Stomach (tissue), 19 donors: ENCODE measurements at places on chromosomes 2 and 18.

DNA sequence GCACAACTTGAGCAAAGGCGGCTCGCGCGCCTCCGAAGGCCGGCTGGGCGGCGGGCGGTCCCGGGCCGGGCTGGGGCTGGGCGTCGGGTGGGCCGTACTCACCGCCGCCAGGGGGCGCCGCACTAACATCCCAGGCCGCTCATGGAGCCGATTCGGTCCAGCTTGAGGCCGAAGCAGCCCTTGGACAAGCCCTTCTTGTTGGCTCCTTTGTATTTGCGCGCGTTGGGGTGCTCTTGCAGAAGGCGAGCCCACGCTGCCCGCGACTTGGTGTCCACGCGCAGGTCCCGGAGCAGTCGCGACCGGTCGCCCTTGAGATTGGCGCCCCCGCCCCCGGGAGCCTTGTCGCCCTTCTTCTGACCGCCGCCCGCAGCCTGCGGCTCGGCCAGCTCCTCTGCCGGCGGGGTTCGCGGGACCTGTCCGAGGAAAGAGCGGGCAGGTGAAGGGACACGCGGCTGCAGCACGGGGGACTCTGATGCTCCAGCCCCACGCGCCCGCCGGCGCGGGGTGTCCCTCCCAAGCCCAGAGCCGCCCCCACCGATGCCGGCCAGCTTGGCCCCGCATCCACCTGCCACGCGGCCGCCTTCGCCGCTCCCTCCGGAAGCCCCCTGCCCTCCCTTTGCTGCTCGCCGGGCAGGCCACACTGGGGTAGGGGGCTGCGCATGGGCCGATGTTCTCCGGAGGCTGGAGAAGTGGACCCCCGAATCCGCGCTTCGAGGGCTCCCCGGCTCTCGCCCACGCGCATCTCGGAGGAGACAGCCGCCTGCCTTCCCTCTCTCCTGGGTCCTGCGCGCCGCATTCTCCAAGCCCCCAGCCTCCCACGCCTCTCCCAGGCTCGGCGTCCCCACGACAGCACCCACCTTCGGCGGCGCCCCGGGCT lies 655 bp downstream of the NPPC start:
- peak overlapping the region; percentile 42 for H3K4me3 ChIP-seq
- H3K36me3 ChIP-seq: no peaks in the 10 kb centered on the region
- H3K4me1 ChIP-seq: peaks cover 24% of the 10 kb centered on the region
- H3K27me3 ChIP-seq: peaks cover 93% of the 10 kb centered on the region

- no peaks in the 10 kb centered on the region for H3K36me3 ChIP-seq
- no peak overlapping the region for H3K4me3 ChIP-seq
- no peaks in the 10 kb centered on the region for H3K27me3 ChIP-seq
- DNase-seq: no peak
Observed at GRCh38 chr2:68426848-68427579, 40.1 kb downstream of the FBXO48 start.

DNA sequence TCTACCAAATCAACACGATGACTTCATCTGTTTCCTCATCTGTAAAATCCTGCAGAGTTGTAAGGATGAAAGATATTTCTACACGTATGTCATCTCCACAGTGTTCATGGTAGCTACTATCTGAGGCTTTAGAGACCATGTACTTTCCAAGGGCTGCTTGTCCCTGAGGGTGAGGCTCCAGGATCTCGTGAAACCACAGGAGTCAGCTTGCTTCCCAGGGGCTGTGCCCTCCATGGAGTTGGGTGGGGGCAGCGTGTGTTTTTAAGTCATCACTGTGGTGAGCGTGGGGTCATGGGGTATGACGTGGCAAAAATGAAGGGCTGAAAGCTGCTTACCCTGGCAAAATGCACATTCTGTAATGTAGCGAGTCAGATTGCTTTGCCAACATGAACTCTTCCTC lies 81.6 kb downstream of the ASAP2 start:
- H3K27ac ChIP-seq: peak overlapping the region; percentile 16
- no peaks in the 10 kb centered on the region for H3K27me3 ChIP-seq
- H3K36me3 ChIP-seq: no peaks in the 10 kb centered on the region
- peaks cover 14% of the 10 kb centered on the region for H3K4me1 ChIP-seq
- no peak overlapping the region for H3K4me3 ChIP-seq
- no peak for DNase-seq

DNA sequence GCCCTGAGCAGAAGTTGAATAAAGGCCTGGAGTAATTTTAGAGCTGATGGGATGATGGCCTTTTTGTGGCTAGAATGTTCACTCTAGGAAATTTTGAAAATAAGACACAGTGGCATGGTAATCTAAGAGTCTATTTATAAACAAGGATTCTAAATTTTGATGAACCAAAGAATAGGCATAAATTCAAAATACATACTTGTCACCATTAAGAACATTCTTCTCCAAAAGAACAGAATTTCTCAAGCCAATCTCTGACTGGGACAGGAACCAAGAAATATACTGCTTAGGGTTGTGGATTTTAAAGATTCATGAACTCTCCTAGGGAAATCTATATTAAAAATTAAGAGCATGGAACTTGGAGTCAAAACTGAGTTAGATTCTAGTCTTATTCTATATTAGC lies 98.2 kb upstream of the SETBP1 start:
- no peak overlapping the region for H3K4me3 ChIP-seq
- no peaks in the 10 kb centered on the region for H3K36me3 ChIP-seq
- peak; percentile 28 for DNase-seq
- no peaks in the 10 kb centered on the region for H3K27me3 ChIP-seq
- H3K4me1 ChIP-seq: no peaks in the 10 kb centered on the region

- DNase-seq: no peak
- no peaks in the 10 kb centered on the region for H3K27me3 ChIP-seq
- no peak overlapping the region for H3K27ac ChIP-seq
- no peak overlapping the region for H3K4me3 ChIP-seq
- no peaks in the 10 kb centered on the region for H3K4me1 ChIP-seq
Observed at GRCh38 chr2:139122711-139123158, 342.5 kb upstream of the NXPH2 start.

- H3K27ac ChIP-seq: no peak overlapping the region
- H3K4me1 ChIP-seq: no peaks in the 10 kb centered on the region
- DNase-seq: no peak
- no peaks in the 10 kb centered on the region for H3K27me3 ChIP-seq
- H3K4me3 ChIP-seq: no peak overlapping the region
- H3K36me3 ChIP-seq: no peaks in the 10 kb centered on the region
Observed at GRCh38 chr2:190190507-190191162, 128.1 kb upstream of the MSTN start.

- H3K36me3 ChIP-seq: no peaks in the 10 kb centered on the region
- H3K4me3 ChIP-seq: no peak overlapping the region
- H3K27me3 ChIP-seq: no peaks in the 10 kb centered on the region
- no peak overlapping the region for H3K27ac ChIP-seq
- no peaks in the 10 kb centered on the region for H3K4me1 ChIP-seq
Observed at GRCh38 chr2:31950946-31951562, 59.8 kb downstream of the MEMO1 start.

- peak overlapping the region; percentile 92 for H3K4me3 ChIP-seq
- H3K4me1 ChIP-seq: peaks cover 28% of the 10 kb centered on the region
- H3K27ac ChIP-seq: no peak overlapping the region
- no peaks in the 10 kb centered on the region for H3K27me3 ChIP-seq
Observed at GRCh38 chr2:28896906-28897305, 2.4 kb downstream of the WDR43 start.

GRCh38 chr18:59697236-59697932 lies at the start of gene CCBE1:
Gene CCBE1 (minus strand): TSS chr18:59697423.
- peaks cover 3% of the 10 kb centered on the region for H3K27me3 ChIP-seq
- DNase-seq: peak; percentile 79
- H3K4me3 ChIP-seq: peak within 1 kb of the TSS; percentile 53
- no peaks in the 10 kb centered on the region for H3K36me3 ChIP-seq
- peak within 1 kb of the TSS; percentile 57 for H3K27ac ChIP-seq

DNA sequence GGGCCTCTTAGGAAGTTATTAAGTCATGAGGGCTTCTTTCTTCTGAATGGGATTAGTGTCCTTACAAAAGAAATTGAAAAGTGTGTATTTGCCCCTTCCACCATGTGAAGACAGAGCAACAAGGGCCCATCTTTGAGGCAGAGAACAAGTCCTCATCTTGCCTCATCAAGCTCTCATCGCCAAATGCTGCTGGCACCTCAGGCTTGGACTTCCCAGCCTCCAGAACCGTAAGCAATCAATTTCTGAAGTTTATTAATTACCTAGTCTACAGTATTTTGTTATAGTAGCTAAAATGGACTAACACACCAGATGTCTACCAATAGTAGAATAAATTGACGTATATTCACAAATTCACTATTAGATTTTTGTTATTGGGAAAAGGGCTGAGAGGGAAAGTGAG lies 74.6 kb downstream of the CCDC148 start:
- no peaks in the 10 kb centered on the region for H3K4me1 ChIP-seq
- no peak overlapping the region for H3K27ac ChIP-seq
- no peak overlapping the region for H3K4me3 ChIP-seq
- H3K27me3 ChIP-seq: no peaks in the 10 kb centered on the region

- no peaks in the 10 kb centered on the region for H3K27me3 ChIP-seq
- no peaks in the 10 kb centered on the region for H3K36me3 ChIP-seq
- no peak overlapping the region for H3K27ac ChIP-seq
- DNase-seq: no peak
Observed at GRCh38 chr2:39530411-39530866, 93.4 kb upstream of the MAP4K3 start.

DNA sequence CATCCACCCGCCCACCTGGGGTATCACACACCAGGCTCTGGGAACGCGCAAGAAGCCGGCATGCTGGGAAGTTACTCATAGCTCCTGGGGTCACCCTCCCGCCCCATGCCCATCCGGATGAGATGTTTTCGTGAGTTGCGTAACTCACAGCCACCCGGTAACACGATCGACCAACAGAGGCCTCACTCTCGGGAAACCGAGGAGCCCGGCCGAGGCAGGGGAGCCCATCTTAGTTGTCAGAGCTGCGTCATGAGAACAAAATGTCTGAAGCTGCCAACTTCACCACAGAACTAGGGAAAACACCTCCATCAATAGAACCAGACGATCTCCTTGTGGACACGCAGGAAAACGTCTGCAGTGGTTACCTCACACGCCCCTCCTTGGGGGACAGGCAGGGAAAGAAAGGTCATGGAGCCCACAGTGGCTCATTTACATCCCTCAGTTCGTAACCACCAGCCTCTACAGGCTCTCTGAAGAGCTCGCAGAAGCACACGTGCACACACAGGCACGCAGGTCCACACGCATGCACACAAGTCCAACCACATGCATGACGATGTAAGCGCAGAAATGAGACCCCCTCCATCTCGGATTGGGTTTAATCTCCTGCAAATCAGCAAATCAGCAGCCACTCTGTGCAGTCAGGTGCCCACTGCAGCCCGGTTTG lies 26.2 kb downstream of the ADI1 start:
- H3K27me3 ChIP-seq: no peaks in the 10 kb centered on the region
- peaks cover 25% of the 10 kb centered on the region for H3K4me1 ChIP-seq
- H3K36me3 ChIP-seq: peaks cover 33% of the 10 kb centered on the region
- H3K4me3 ChIP-seq: no peak overlapping the region
- DNase-seq: no peak
- H3K27ac ChIP-seq: peak overlapping the region; percentile 34

- H3K4me3 ChIP-seq: no peak overlapping the region
- H3K27me3 ChIP-seq: peaks cover 1% of the 10 kb centered on the region
- H3K36me3 ChIP-seq: no peaks in the 10 kb centered on the region
- no peak overlapping the region for H3K27ac ChIP-seq
- no peak for DNase-seq
Observed at GRCh38 chr2:67802291-67802690, 260.5 kb downstream of the C1D start.

DNA sequence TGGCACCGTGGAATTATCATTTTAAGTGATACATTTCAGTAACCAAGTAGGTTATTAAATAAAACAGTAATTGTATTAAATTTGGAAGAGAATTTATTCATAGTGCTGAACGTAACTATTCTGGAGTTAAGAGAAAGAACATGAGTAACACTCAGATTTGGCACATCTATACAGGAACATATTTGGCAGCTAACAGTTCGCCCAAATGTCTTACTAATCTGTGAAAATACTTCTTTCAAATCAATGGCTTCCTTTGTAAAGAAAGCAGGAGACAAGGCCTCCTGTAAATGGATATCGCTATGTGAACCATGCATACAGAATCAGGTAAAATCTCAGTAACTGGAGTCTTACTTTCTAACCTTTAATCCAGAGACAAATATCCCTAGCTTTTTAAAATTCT lies 64.4 kb downstream of the ZNF516 start:
- no peaks in the 10 kb centered on the region for H3K36me3 ChIP-seq
- H3K4me3 ChIP-seq: no peak overlapping the region
- H3K27ac ChIP-seq: no peak overlapping the region
- peaks cover 55% of the 10 kb centered on the region for H3K4me1 ChIP-seq
- H3K27me3 ChIP-seq: no peaks in the 10 kb centered on the region

DNA sequence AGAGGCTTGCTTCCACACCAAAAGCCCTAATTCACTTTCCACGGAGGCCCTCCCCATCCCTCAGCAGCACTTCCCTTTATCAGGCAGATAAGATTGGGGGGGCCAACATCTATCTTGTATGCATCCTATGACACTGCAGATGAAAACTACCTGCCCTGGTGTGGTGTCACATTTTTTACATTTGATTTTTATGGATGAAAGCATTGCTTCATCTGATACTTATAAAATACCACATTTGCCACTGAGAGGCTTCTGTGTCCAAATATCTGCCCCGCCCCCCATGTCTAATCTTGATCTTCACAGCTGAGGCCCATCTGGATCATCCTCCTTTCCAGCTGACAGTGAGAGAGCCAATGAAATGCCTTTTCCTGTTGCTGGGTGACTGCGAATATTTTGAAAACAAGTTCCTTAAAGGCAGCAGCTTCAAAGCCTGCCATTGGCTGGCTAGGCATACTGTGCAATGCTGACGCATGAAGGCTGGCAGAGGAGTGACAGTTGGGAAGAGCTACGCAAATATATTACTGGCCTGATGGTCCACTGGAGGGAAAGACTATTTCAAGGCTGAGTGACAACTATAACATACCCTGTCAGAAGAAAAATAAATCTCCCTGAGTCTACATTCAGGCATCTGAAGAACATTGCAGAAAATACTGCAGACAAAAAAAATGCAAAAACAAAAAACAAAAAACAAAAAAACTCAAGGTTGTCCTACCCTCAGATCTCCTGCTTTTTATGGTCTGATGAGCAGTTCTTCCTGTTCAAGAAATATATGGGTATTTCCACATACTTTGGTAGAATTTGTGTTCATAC lies 318.7 kb downstream of the PDE11A start:
- H3K27ac ChIP-seq: peak overlapping the region; percentile 43
- DNase-seq: peak; percentile 27
- H3K4me1 ChIP-seq: peaks cover 22% of the 10 kb centered on the region

DNA sequence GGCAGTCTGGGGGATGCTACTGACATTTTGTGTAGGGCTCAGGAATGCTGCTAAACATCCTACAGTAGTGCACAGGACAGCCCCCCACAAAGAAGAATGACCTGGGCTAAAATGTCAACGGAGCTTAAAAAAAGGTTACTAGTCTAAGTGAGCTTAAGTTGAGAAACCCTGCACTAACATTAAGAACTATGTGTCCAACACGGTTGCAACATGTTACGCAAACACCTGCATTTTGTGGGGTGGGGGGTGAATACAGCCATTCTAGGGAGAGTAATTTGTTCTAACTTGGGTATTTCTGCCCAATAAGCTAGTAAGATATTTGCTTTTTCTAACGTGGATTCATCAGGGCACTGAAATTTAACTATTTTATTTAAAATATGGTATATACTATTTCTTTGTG lies 57.9 kb downstream of the SLC8A1 start:
- H3K4me1 ChIP-seq: peaks cover 17% of the 10 kb centered on the region
- H3K4me3 ChIP-seq: no peak overlapping the region
- H3K27me3 ChIP-seq: no peaks in the 10 kb centered on the region
- DNase-seq: no peak
- H3K36me3 ChIP-seq: no peaks in the 10 kb centered on the region
- H3K27ac ChIP-seq: no peak overlapping the region

- no peak overlapping the region for H3K4me3 ChIP-seq
- H3K36me3 ChIP-seq: no peaks in the 10 kb centered on the region
- H3K27ac ChIP-seq: no peak overlapping the region
- no peaks in the 10 kb centered on the region for H3K27me3 ChIP-seq
- DNase-seq: no peak
- no peaks in the 10 kb centered on the region for H3K4me1 ChIP-seq
Observed at GRCh38 chr2:188272121-188272520, 19.6 kb upstream of the GULP1 start.
